ENCODE measurements at places on chromosomes 5 and 9.

GRCh38 chr5:140596321-140596741 is 31.7 kb downstream of the SLC35A4 start:
- DNase-seq, result no peak

- DNase-seq, result no peak
These were observed 4.8 kb upstream of the G3BP1 start for GRCh38 chr5:151766975-151767374.

GRCh38 chr5:10655161-10655971 is 91.5 kb downstream of the ANKRD33B start:
- DNase-seq, result no peak

DNA sequence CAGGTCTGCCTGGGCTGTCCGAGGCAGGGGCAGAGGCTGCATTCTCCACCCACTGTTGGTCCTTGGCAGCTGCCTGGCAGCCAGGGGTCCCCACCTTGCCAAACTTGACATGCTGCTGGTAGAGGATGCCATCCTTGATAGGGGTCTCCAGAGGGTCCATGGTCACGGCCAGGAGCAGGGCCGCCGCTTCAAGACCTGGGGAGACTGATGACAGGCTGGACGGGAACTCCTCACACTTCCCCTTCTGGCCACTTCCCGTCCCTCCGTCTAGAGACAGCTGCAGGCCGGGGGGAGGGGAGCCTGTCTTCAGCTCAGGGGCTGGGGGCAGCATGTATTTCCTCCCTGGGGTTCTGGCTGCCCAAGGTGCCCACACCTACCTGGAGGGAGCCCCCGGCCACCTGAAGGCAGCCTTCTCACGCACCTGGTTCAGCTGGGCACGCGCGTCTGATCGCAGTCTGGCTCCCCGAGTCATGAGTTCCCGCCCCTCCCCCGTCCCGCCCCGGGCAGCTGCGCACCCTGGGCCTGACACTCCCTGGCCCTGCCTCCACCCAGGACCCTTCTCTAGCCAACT is at the start of gene DOK3:
Gene DOK3, minus strand, starts transcription at position 446 of the 571 bp plus-strand sequence. Its CDS starts 286 bp downstream, at position 160.
- DNase-seq, result peak; percentile 76

GRCh38 chr9:79129865-79130480 is 441.8 kb upstream of the TLE4 start:
- DNase-seq, result peak; percentile 66

GRCh38 chr5:5080790-5081189 is 59.3 kb upstream of the ADAMTS16 start:
- no peak for DNase-seq

DNA sequence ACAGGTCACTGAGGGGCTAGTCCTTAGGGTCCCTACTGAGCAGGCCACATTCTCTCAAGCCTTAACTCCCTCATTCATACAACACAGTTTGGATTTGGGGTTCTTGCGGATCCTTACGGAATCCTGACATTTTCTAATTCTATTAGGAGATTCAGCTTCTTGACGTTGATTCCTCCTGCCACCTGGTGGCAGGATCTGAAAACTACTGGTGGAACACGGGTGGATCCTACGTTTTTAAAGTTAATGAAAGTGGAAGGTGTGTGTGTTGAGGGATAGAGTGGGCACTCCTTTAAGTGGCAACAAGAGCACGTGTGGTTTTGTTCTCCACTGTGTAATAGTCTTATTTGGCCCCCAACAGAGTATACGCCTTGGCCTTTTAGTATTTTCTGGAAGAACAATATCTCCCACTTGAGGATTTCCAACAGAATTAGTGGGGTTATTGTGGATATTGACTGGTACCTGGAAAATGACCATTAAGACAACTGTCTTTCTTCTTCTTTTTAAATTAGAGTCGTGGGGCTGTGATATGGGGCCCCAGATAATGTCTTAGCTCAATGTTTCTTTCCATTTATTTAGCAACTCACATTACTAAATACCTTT is 25.2 kb downstream of the SLC28A3 start:
- peak; percentile 71 for DNase-seq

DNA sequence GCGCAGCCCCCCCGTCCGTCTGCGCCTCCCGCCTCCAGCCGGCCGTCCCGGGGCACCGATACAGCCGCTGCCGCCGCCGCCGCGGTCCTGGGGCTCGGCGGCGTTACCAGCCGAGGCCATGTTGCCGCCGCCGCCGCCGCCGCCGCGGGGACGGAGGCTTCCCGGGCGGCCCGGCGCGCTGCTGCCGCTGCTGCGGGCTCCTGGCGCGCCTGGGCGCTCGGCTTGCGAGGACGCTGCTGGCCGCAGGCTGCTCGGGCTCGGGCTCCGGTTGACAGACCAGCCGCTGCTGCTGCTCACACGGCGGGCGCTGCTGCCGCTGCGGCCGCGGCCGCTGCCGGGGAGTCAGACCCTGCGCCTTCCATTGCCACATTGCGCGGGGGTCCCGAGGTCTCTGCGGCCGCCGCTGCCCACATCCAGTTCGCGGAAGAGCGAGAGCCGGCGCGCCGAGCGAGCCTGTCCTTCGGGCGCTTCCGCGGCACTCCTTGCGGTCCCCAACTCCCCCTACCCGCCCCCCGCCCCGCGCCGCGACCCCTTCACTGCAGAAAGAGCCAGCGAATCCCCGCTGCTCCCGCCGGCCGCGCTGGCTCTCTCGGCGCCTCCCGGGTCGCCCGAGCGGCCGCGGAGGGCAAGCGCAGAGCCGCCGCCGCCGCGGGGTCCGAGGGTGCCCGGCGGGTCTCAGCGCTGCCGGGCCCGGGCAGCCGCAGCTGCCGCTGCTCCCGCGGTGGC is 8.4 kb downstream of the PTCH1 start:
- DNase-seq, result peak; percentile 21
